CD4-positive, alpha-beta memory T cell (primary cell): ENCODE measurements at places on chromosomes 11 and 22. TPM values are rescaled to one million over a fixed set of nuclear protein-coding genes. Genes with fewer than 3 reads are reported as not detected.

CRYBA4 gene
- not detected for polyA plus RNA-seq

OR52I1 gene
- polyA plus RNA-seq: not detected

DENND6B gene
- 0.36 TPM for polyA plus RNA-seq

OR6T1 gene
- polyA plus RNA-seq: not detected
